Endothelial cell (in vitro differentiated cells): ENCODE measurements at places on chromosomes 12 and 14. TPM values are rescaled to one million over a fixed set of nuclear protein-coding genes. Genes with fewer than 3 reads are reported as not detected.
A peak's percentile ranks its signal among the peaks of the same experiment; 100 is the strongest.

Gene OLR1
- not detected for total RNA-seq

Gene PTGER2
- total RNA-seq = not detected

Gene IFT81
- 18.7 TPM for total RNA-seq

Gene SPTSSA
- 22.1 TPM for total RNA-seq

Gene PITPNM2
- 14.3 TPM for total RNA-seq

Gene USP44
- 10.4 TPM for total RNA-seq

Gene OTX2
- total RNA-seq = 12.0 TPM

Gene NANOG
- total RNA-seq = 4.5 TPM

Gene PCNX4
- total RNA-seq = 68.7 TPM

Gene BAZ2A
- 165 TPM for total RNA-seq

Gene CLEC6A
- not detected for total RNA-seq

Gene SYNDIG1L
- 1.1 TPM for total RNA-seq

DNA sequence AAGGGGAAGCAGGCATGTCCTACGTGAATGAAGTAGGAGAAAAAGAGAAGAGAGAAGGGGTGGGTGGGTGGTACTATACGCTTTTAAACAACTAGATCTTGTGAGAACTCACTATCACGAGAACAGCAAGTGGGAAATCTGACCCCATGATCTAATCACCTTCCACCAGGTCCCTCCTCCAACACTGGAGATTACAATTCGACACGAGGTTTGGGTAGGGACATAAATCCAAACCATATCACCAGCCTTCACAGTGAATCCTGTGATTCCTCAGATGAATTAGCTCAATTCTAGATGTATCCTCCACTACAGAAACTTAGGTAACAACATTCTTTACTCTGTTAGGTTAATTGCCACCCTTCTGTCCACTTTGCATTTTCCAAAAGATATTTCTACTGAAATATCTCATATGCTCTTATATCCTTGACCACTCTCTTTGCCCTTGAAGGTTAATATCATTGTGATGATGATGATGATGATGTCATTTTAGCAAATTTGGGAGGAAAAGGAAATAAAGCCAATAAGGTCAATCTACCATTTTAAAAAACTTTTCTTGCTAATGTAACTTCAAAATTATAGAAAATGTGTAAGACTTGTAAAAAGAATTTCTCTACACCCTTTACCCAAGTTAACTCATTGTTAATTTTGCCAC, 23.2 kb upstream of the CCNT1 start:
- H3K36me3 ChIP-seq = no peaks in the 10 kb centered on the region
- H3K27me3 ChIP-seq = no peaks in the 10 kb centered on the region

GRCh38 chr14:100214770-100215083, 24.2 kb upstream of the YY1 start:
- H3K36me3 ChIP-seq = peaks cover 4% of the 10 kb centered on the region
- peaks cover 12% of the 10 kb centered on the region for H3K4me1 ChIP-seq
- H3K4me3 ChIP-seq = peak overlapping the region; percentile 80
- peaks cover 8% of the 10 kb centered on the region for H3K27me3 ChIP-seq
- no peak overlapping the region for H3K27ac ChIP-seq
- no peak for DNase-seq

GRCh38 chr12:10540776-10541205, 35.1 kb downstream of the EIF2S3B start:
- no peak for DNase-seq
- H3K4me1 ChIP-seq = no peaks in the 10 kb centered on the region
- no peaks in the 10 kb centered on the region for H3K27me3 ChIP-seq
- H3K4me3 ChIP-seq = no peak overlapping the region

- peaks cover 36% of the 10 kb centered on the region for H3K4me1 ChIP-seq
- no peak overlapping the region for H3K4me3 ChIP-seq
- H3K27ac ChIP-seq = no peak overlapping the region
- H3K27me3 ChIP-seq = peaks cover 3% of the 10 kb centered on the region
- no peak for DNase-seq
Measured at GRCh38 chr14:20792556-20792955, 10.1 kb downstream of the RNASE1 start.

DNA sequence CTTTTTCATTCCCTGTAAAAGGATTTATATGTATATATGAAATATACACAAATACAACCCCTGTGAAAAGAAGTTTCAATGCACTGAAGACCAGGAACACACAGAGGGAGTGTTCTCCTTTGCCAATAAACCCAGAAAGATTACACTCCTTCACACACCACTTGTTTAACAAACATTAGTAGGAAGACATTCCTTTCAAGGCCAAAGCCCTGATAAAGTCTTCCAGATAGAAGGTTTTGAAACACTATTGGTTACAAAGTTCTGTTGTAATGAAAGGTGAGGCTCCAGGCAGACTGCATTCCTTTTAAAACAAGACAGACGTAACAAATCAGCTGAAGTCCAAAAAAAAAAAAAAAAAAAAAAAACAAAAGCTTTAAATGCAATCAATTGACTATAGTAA, 81.0 kb downstream of the PTPN21 start:
- H3K36me3 ChIP-seq = peaks cover 24% of the 10 kb centered on the region
- no peaks in the 10 kb centered on the region for H3K4me1 ChIP-seq
- no peak for DNase-seq
- H3K27me3 ChIP-seq = no peaks in the 10 kb centered on the region

GRCh38 chr12:122064780-122065588, 13.6 kb upstream of the MLXIP start:
- H3K4me1 ChIP-seq = peaks cover 28% of the 10 kb centered on the region
- no peak overlapping the region for H3K27ac ChIP-seq
- no peaks in the 10 kb centered on the region for H3K36me3 ChIP-seq
- peak; percentile 26 for DNase-seq
- H3K4me3 ChIP-seq = no peak overlapping the region

- no peak overlapping the region for H3K27ac ChIP-seq
- H3K4me1 ChIP-seq = peaks cover 17% of the 10 kb centered on the region
- peak; percentile 77 for DNase-seq
- peak overlapping the region; percentile 86 for H3K4me3 ChIP-seq
- H3K36me3 ChIP-seq = peaks cover 27% of the 10 kb centered on the region
Measured at GRCh38 chr12:121812320-121812871, 8.6 kb downstream of the SETD1B start.

- H3K4me3 ChIP-seq = peak overlapping the region; percentile 9
- H3K27me3 ChIP-seq = peaks cover 10% of the 10 kb centered on the region
- H3K27ac ChIP-seq = peak overlapping the region; percentile 94
- H3K4me1 ChIP-seq = peaks cover 43% of the 10 kb centered on the region
- H3K36me3 ChIP-seq = no peaks in the 10 kb centered on the region
- DNase-seq = no peak
Measured at GRCh38 chr12:6205761-6206160, 5.6 kb downstream of the CD9 start.

DNA sequence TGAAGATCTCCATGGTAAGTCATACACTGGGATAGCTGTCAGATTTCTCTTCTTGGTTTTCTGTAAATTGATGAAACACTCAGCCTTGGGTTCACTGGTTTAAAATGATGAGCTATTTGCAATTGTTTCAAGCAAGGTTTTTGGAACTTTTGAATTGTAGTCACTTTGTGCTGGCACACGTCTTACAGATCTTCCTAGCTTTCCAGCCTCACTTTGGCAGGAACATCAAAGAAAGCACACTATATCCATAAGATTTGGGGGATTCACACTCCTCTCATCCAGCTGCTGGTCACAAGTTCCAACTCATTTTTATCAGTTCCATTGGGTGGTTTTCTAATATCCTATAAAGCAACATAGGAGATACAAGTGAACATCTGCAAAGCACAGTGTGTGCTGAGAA, 16.0 kb downstream of the SSPN start:
- H3K27ac ChIP-seq = no peak overlapping the region
- no peaks in the 10 kb centered on the region for H3K36me3 ChIP-seq
- DNase-seq = no peak
- no peaks in the 10 kb centered on the region for H3K4me1 ChIP-seq
- no peaks in the 10 kb centered on the region for H3K27me3 ChIP-seq

- peaks cover 4% of the 10 kb centered on the region for H3K4me1 ChIP-seq
- peaks cover 18% of the 10 kb centered on the region for H3K36me3 ChIP-seq
- H3K27ac ChIP-seq = no peak overlapping the region
- peaks cover 2% of the 10 kb centered on the region for H3K27me3 ChIP-seq
- DNase-seq = no peak
Measured at GRCh38 chr14:61145903-61146481, 135.1 kb downstream of the TMEM30B start.

DNA sequence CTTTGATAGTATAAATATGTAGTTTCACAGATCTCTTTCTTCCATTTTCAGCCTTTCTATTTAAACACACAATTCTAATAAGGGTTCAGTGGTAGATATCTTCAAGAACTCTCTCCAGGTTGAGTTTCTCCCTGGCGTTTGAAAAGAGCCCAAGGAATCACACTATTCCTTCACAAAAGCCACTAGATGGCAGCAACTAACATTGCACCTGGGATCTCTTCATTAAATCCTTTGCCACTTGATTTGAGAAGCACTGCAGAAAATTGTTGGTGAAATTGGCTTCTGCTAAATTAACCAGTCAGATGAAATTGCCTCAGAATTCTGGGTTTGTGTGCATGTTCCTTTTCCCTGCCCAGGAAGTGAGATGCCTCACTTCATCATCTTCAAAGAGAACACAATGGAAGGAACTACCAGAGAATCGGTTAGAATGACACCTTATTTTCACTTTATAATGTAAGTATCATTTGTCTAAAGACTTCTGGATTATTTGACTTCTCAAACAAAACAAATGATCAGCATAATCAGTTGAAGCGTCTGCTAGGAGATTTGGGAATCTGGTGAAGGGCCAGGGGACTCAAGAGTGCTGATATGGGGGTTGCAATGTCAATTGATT, 6.8 kb downstream of the CCDC198 start:
- no peak overlapping the region for H3K4me3 ChIP-seq
- H3K36me3 ChIP-seq = no peaks in the 10 kb centered on the region
- DNase-seq = no peak
- H3K27ac ChIP-seq = no peak overlapping the region
- no peaks in the 10 kb centered on the region for H3K4me1 ChIP-seq

DNA sequence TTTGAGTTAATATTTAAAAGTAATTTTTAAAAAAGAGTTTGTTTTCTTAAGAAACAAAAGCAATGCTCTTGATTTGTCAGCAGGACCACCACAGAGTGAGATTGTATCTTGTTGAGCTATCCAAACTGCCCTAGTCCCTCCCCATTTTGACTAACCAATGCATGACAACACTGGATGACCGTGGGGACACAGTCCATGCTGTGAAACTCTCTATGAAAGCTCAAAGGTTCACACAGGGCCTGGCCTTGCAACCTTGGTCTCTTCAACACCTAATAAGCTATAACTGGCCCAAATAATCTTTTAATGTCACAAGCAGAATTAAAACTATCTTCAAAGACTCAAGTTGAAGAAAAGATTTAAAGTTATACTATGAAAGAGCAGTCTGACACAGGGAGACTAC, 13.5 kb downstream of the ETFRF1 start:
- no peaks in the 10 kb centered on the region for H3K27me3 ChIP-seq
- DNase-seq = no peak
- no peaks in the 10 kb centered on the region for H3K36me3 ChIP-seq
- H3K27ac ChIP-seq = no peak overlapping the region

- H3K36me3 ChIP-seq = peaks cover 4% of the 10 kb centered on the region
- H3K4me3 ChIP-seq = peak overlapping the region; percentile 92
- H3K4me1 ChIP-seq = peaks cover 12% of the 10 kb centered on the region
- peak; percentile 38 for DNase-seq
- H3K27me3 ChIP-seq = peaks cover 18% of the 10 kb centered on the region
Measured at GRCh38 chr14:104138718-104139459, 502 bp downstream of the KIF26A start.

DNA sequence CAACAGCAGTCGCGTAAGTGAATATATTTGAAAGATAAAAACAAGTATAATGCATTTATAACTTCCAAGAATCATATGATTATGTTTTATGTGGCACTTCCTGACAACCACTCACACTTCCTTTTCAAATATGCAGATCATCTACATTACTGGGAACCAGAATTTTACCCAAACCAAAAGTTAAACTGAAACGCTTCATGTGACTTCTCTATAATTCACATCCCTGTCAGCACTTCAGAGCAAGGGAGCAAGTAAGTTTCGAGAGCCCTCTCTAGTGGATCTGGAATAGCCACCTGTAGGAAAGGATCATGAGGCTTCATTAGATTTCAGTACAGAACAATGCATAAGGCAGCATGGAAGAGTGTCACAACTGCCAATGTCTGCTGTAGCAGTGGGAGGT, 13.7 kb upstream of the ALX1 start:
- no peaks in the 10 kb centered on the region for H3K27me3 ChIP-seq
- DNase-seq = no peak
- no peaks in the 10 kb centered on the region for H3K36me3 ChIP-seq
- no peak overlapping the region for H3K4me3 ChIP-seq
- no peaks in the 10 kb centered on the region for H3K4me1 ChIP-seq

GRCh38 chr12:108173160-108173559, 44.1 kb downstream of the WSCD2 start:
- DNase-seq = no peak
- no peaks in the 10 kb centered on the region for H3K36me3 ChIP-seq
- H3K4me3 ChIP-seq = no peak overlapping the region

GRCh38 chr12:75447691-75448393, 32.7 kb upstream of the GLIPR1 start:
- H3K27ac ChIP-seq = no peak overlapping the region
- H3K4me3 ChIP-seq = no peak overlapping the region
- H3K4me1 ChIP-seq = no peaks in the 10 kb centered on the region

DNA sequence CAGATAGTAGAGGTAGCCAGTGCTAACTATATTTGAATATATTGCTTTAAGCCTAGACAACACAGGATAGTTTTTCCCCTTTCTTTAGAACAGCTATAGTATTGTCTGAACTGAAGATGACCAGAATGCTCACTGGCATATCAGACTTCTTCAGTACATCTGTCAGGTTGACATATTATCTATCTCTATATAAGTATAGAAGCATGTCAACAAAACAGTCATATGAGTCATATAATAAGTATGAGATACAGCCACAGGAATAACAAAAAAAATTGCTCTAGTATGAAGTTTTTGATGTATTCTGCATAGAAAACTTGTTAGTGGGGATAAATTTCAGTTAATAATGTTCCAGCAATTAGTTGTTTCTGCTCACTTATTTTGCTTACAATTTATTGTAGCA, 767.7 kb downstream of the LRFN5 start:
- no peak overlapping the region for H3K4me3 ChIP-seq
- no peak overlapping the region for H3K27ac ChIP-seq
- no peaks in the 10 kb centered on the region for H3K36me3 ChIP-seq
- H3K4me1 ChIP-seq = no peaks in the 10 kb centered on the region

DNA sequence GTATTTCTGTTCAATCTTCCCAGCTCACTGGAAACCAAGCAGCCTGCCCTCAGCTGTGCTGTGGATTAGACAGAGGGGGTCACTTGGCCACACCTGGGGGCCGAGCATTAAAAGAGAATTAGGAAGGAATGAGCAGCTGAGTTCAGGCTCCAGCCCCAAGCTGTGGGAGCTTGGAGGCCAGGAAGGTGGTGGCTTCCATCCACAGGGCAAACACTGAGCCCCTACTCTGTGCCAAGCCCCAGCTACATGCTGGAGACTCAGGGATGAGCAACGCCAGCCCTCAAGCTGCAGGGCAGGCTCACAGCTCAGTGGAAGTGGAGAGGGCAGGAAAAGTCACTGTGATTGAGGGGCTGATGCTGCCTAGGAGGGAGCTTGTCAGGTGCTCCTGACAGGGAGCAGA, 412.7 kb downstream of the BCL11B start:
- H3K36me3 ChIP-seq = no peaks in the 10 kb centered on the region
- no peak overlapping the region for H3K4me3 ChIP-seq
- DNase-seq = no peak
- H3K4me1 ChIP-seq = no peaks in the 10 kb centered on the region
- H3K27ac ChIP-seq = no peak overlapping the region
